GM12865 (cell line): ENCODE measurements at places on chromosomes 6 and 20.

DNA sequence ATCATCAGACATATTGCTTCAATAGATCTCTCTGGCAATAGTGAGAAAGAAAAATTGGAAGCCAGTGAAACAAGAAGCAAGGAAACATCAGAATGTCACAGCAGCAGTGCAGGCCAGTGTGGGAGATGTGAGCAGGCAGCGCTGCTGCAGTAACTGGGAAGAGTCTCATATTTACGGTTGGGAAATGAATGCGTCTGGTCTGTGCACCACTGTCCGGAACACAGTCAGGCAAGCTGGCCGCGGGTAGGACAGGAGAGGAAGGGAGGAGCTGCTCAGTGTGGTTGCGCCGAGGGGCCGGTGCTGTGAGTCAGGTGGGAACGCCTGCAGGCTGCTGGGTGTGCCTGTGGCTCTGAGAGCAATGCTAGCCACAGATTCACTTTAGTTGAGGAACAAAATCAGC is 6.4 kb upstream of the PSMG4 start:
- DNase-seq = no peak

GRCh38 chr6:149593408-149593807 is 27.2 kb downstream of the GINM1 start:
- DNase-seq = no peak

GRCh38 chr6:99521633-99522151 is 6.5 kb upstream of the USP45 start:
- no peak for DNase-seq

DNA sequence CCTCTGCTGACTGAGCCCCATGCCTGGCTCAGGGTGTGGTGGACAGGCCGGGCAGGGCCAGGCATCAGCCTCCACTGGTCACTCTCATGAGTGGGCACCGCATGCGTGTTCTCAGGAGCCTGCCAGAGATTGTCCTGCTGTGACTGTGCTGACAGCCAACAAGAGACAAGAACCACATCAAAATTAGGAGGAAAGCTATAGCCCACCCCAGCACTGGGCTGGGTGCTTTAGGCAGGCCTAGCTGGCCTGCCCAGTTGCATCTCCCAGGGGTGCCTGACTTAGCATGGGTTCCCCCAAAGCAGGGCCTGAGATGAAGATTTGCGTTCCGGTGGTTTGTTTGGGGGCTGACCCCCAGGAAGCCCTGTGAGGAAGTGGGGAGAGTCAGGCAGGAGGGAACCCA is 53.9 kb downstream of the LINC00237 start:
- DNase-seq = no peak

GRCh38 chr6:15058200-15059061 is 187.4 kb upstream of the JARID2 start:
- DNase-seq = no peak

- no peak for DNase-seq
Measured at GRCh38 chr20:57030611-57031600, 235.5 kb downstream of the BMP7 start.

DNA sequence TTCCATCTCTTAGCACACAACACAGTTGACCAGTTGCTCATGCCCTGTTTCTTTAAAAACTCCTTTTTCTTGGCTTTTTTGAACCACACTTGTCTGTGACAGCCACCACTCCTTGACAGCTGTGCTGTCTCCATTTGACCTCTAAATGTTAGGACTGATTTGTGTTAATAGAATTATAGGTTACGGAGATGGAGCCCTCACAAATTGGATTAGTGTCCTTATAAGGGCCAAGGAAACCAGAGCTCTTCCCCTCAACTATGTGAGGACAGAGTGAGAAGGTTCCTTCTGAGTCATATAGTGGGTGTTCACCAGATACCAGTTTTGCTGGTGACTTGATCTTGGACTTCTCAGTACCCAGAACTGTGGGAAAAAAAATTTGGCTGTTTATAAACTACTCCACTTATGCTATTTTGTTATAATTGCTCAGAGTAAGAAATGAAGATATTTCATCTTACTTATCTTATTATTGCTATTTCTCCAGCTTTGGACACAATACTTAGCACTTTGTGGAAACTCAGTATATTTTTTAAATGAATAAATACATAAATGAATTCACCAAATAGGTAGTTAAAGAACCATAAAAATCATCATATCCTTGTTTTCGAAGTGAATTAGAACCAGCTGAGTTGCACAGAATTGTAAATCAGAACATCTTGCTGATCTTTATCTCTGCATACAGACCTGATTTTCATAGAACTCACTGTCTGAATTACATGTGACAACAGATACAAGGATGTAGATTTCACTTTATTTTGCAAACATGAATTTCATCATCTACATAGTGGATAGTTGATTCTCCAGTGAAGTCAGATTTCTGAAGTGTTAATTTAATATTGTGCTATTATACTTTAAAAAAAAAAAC is 598.5 kb upstream of the IRAK1BP1 start:
- DNase-seq = no peak

DNA sequence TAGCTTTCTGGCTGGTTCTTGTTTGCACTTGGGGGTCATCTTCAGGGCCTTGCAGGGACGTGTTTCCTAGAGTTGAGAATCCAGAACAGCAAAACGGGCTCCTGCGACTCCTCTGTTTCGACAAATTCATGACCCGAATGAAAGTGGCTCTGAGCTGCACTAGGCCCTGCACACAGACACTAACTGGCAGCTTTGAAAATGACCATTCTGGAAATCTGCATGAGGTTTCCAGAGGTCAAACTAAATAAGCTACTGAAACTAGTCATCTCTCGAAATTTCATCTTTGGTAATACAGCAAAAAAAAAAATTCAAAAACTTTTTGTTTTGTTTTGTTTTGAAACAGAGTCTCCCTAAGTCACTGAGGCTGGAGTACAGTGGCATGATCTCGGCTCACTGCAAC is 15.5 kb upstream of the BMP7 start:
- peak; percentile 33 for DNase-seq

DNA sequence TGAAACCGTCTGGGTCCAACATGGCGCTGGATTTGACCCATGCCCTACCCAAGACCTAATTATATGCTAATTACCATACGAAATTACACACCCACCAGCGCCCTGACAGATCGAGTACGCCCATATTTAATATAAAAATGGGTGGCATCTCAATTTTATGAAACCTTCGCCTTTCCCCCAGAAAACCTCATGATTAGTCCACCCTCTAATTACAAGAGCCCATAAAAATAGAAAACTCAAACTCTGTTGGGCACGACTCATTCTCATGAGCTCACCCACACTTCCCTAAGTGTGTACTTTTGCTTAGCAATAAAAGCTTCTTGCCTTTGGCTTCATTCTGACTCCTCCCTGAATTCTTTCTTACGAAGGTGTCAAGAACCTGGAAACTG is 136.4 kb downstream of the OR2B2 start:
- DNase-seq = no peak

DNA sequence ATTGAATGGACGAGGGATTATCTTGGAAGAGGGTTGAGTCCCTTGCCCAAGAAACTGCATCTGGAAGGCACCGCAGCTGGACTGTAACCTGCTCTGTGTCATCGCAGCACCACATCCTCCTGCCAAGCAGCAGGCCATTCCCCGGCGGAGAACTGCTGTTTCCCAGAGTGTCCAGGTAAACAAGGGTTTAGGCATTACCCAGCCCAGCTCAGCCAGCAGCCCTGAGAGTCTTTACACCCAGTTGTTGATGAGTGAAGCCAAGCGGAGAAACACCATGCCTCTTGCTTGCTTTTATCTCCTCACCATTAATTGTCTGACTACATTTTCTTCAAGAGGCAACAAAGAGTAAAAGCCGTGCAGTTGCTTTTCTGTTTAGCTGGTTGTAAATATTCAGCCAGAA is 104.1 kb downstream of the CDH4 start:
- DNase-seq = no peak
